Naive thymus-derived CD4-positive, alpha-beta T cell (primary cell): ENCODE measurements at places on chromosomes 16 and 17. TPM values are rescaled to one million over a fixed set of nuclear protein-coding genes. Genes with fewer than 3 reads are reported as not detected.

DNA sequence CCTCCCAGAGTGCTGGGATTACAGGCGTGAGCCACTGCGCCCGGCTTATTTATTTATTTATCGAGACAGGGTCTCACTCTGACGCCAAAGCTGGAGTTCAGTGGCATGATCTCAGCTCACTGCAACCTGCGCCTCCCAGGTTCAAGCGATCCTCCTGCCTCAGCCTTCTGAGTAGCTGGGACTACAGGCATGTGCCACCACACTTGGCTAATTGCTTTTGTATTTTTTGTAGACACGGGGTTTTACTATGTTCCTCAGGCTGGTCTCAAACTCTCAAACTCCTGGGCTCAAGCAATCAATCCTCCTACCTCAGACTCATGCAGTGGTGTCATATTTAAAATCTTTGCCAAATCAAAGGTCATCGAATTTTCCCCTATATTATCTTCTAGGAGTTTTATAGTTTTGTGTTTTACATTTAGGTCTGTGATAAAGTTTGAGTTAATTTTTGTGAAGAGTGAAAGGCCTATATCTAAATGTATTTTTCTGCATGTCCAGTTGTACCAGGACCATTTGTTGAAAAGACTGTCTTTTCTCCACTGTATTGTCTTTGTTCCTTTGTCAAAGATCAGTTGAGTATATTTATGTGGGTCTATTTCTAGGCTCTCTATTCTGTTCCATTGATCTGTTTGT, 47.1 kb downstream of the NACA2 start:
- DNase-seq = no peak
- H3K36me3 ChIP-seq = no peaks in the 10 kb centered on the region
- H3K4me3 ChIP-seq = no peak overlapping the region
- H3K4me1 ChIP-seq = no peaks in the 10 kb centered on the region

DNA sequence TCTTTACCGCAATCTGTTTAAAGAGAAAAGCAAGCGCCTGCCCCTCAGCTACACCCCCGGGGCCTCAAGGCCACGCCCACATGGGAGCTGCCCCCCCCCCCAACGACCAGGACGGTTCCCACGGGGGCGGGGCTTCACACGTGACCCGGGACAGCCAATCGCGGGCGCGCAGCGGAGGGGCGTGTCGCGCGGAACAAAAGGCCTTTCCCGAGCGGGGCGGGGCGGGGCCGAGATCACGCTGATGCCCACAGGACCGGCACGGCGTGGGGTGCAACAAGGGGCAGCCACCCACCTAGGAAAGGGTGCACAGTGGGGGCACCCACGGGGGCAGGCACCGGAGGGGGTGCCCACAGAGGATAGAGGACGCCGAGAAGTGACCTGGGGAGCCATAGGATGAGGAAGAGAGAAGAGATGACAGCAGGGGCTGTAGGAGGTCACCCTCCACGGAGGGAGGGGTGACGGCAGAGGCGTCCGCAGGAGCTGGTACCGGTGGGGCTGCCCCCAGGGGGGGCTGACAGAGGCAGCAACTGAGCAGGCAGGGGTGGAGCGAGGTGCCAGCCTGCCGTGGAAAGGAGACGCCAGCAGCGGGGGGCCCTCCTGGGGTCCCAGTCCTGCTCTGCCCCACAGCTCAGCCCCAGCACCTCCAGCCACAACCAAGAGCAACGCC, 6.2 kb downstream of the UNKL start:
- peak overlapping the region; percentile 59 for H3K27ac ChIP-seq
- H3K27me3 ChIP-seq = no peaks in the 10 kb centered on the region
- peak; percentile 96 for DNase-seq
- H3K4me1 ChIP-seq = peaks cover 5% of the 10 kb centered on the region
- H3K4me3 ChIP-seq = peak overlapping the region; percentile 48

DNA sequence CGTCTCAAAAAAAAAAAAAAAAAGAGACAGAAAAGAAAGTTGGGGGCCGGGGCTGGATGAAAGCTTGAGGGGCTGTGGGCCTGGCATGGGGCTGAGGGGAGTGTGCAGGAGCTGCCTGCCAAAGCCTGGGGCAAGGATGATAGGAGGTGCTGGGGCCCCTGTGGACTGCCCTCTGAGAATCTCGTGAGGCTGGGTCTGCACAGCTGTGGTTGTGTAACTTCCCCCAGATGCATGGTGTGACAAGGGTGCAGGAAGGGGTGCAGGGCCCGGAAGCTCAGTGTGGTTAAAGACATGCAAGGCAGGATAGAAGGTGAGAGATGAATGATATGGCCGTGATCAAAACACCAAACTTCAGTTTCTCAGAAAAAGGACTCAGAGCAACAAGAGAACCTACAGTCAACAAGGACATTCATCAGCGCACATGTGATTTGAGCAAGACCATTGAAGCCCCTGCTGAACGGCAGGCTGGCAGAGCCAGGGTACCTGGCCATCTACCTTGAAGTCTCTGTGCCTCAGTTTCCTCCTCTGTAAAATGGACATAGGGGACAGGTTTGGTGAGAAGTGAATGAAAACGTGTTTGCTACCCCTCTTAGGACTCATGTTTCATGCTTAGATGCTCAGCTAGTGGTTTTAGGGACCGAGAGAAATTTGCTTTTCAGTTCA, 9.6 kb downstream of the IL32 start:
- H3K4me1 ChIP-seq = peaks cover 73% of the 10 kb centered on the region
- no peaks in the 10 kb centered on the region for H3K27me3 ChIP-seq
- H3K27ac ChIP-seq = peak overlapping the region; percentile 78

DNA sequence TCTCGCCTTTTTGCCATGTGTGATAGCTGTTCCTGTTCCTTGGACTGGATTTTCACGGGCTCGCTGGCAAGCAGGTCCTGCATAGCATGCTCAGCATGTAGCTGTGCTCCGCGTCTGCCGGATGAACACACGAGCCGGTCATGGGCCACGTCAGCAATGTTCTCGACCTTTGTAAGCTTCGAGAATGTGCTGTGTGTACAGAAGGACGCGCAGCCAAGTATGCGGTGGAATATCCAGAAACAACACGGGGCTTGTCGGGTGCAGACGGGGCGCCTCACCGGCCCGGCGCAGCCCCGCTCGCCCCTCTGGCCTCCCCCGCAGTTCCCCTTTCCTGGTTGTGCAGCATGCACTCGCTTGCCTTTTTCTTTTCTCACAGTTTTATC, 42.2 kb downstream of the RPTOR start:
- H3K27me3 ChIP-seq = no peaks in the 10 kb centered on the region
- H3K4me3 ChIP-seq = no peak overlapping the region
- no peak for DNase-seq
- no peak overlapping the region for H3K27ac ChIP-seq
- H3K4me1 ChIP-seq = no peaks in the 10 kb centered on the region

The CD300A gene
- 6.8 TPM for total RNA-seq

- no peak overlapping the region for H3K27ac ChIP-seq
- no peaks in the 10 kb centered on the region for H3K36me3 ChIP-seq
- H3K27me3 ChIP-seq = no peaks in the 10 kb centered on the region
- DNase-seq = no peak
Measured at GRCh38 chr17:46832945-46833839, 14.7 kb upstream of the WNT3 start.

- DNase-seq = no peak
- H3K4me3 ChIP-seq = no peak overlapping the region
- H3K27me3 ChIP-seq = no peaks in the 10 kb centered on the region
- H3K27ac ChIP-seq = no peak overlapping the region
Measured at GRCh38 chr16:50591800-50592771, 43.9 kb downstream of the NKD1 start.

The EFNB3 gene
- total RNA-seq = not detected

GRCh38 chr17:42609182-42609813, at the start of the genes RETREG3 and TUBG1:
TSS of gene RETREG3 (minus strand) at chr17:42609374. CDS start at chr17:42609324, 50 bp downstream.
TSS of gene TUBG1 (plus strand) at chr17:42609683. CDS start at chr17:42609738, 55 bp downstream.
- H3K27ac ChIP-seq = peak within 1 kb of the TSS; percentile 89
- H3K36me3 ChIP-seq = no peaks in the 10 kb centered on the region
- no peaks in the 10 kb centered on the region for H3K27me3 ChIP-seq
- H3K4me1 ChIP-seq = peaks cover 30% of the 10 kb centered on the region

The CDH13 gene
- total RNA-seq = not detected

GRCh38 chr17:44348234-44348987, 3.3 kb downstream of the GRN start:
- DNase-seq = no peak
- peaks cover 13% of the 10 kb centered on the region for H3K36me3 ChIP-seq
- no peak overlapping the region for H3K4me3 ChIP-seq
- no peak overlapping the region for H3K27ac ChIP-seq

DNA sequence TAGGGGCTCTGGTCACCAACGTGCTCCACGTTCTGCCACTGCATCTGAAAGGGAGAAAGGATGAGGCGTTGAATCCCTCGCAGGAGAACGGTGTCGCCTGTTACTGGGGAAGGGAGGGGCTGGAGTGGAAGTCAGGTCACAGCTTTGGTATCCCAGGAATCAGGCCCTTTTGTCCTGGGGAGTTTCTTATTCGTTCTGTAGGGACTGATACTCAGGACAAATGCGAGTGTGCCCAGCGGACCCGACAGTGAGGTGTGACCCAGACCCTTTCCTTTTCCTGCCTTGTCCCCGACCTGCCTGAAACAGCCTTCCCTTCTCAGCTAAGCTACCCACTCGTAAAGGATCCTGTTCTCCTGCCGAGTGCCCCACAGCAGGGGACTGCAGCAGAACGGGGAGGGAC, 177.5 kb downstream of the VPS53 start:
- no peak overlapping the region for H3K4me3 ChIP-seq
- H3K27me3 ChIP-seq = no peaks in the 10 kb centered on the region
- H3K4me1 ChIP-seq = no peaks in the 10 kb centered on the region
- no peak for DNase-seq
- H3K36me3 ChIP-seq = no peaks in the 10 kb centered on the region
- H3K27ac ChIP-seq = no peak overlapping the region

DNA sequence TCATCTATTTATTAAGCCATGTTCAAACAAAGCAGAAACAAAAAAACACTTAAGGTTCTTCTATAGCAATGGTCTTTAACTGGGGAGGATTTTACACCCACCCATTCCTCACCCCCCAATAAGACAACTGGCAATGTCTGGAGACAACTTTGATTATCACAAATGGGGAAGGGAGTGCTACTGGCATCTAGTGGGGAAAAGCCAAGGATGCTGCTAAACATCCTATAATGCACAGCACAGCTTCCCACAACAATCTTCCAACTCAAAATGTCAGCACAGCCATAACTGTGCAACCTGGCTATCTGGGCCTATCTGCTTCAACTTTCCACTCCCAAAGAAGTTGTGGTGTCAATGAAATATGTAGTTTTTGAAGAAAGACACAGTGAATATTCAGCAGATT, 1044.4 kb downstream of the CDH8 start:
- no peak overlapping the region for H3K4me3 ChIP-seq
- no peak for DNase-seq
- H3K4me1 ChIP-seq = no peaks in the 10 kb centered on the region
- no peaks in the 10 kb centered on the region for H3K27me3 ChIP-seq

GRCh38 chr17:74730491-74731346, 6.3 kb upstream of the RAB37 start:
- peaks cover 32% of the 10 kb centered on the region for H3K4me1 ChIP-seq
- no peak overlapping the region for H3K4me3 ChIP-seq
- no peaks in the 10 kb centered on the region for H3K36me3 ChIP-seq
- no peak overlapping the region for H3K27ac ChIP-seq
- H3K27me3 ChIP-seq = no peaks in the 10 kb centered on the region

The KRTAP2-2 gene
- not detected for total RNA-seq

DNA sequence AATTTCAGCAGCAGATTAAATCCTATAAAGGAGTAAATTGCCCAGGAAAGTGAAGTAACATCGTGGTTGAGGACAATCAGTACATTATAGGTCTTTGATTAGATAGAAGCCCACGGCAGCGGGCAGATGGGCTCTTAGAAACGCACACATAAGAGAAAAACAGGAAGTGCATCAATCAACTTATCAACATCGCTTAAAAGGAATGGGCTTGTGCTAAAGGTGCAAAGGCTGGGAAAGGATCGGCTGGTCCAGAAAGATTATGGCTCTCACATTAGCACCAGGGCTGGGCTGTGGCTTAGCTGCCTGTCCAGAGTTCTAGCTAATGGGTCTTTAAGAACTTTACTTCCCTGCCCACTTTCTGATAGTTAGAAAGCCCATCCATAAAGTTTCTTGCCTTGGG, 292.0 kb upstream of the TNRC6C start:
- peak overlapping the region; percentile 55 for H3K4me3 ChIP-seq
- peak overlapping the region; percentile 75 for H3K27ac ChIP-seq
- no peak for DNase-seq
- H3K4me1 ChIP-seq = peaks cover 40% of the 10 kb centered on the region
- H3K27me3 ChIP-seq = no peaks in the 10 kb centered on the region

- H3K27me3 ChIP-seq = no peaks in the 10 kb centered on the region
- no peak overlapping the region for H3K4me3 ChIP-seq
- H3K27ac ChIP-seq = no peak overlapping the region
- peaks cover 8% of the 10 kb centered on the region for H3K36me3 ChIP-seq
- no peak for DNase-seq
- peaks cover 17% of the 10 kb centered on the region for H3K4me1 ChIP-seq
Measured at GRCh38 chr16:66610111-66610820, 5.8 kb downstream of the CMTM3 start.

The WDR81 gene
- 38.3 TPM for total RNA-seq

The CDH15 gene
- total RNA-seq = not detected

- no peak overlapping the region for H3K4me3 ChIP-seq
- no peaks in the 10 kb centered on the region for H3K36me3 ChIP-seq
- H3K27ac ChIP-seq = no peak overlapping the region
- H3K4me1 ChIP-seq = no peaks in the 10 kb centered on the region
Measured at GRCh38 chr16:85202631-85203461, 90.6 kb upstream of the CIBAR2 start.

DNA sequence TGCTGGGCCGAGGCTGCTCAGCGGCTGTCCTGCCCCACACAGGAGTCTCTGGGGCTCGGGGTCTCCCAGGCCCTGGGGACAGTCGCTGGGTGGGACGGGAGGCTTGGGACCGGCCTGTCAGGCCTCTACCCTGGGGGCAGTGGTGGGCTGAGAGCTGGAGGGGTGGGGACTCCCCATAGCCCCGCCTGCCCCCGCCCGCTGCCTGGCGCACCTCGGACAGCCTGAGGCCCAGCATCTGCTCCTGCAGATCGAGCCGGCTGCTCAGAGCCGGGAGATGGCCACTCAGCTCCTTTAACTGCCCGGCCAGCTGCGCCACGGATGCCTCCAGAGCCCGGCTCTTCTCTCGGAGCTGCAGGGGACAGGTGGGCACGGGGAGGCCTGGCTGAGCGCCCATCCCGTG, 6.7 kb downstream of the PERCC1 start:
- H3K4me1 ChIP-seq = no peaks in the 10 kb centered on the region
- no peaks in the 10 kb centered on the region for H3K27me3 ChIP-seq
- H3K36me3 ChIP-seq = peaks cover 6% of the 10 kb centered on the region
- DNase-seq = no peak
- H3K27ac ChIP-seq = no peak overlapping the region

The NAT9 gene
- total RNA-seq = 78.8 TPM

GRCh38 chr17:67033613-67034012, 10.7 kb upstream of the CACNG1 start:
- no peaks in the 10 kb centered on the region for H3K4me1 ChIP-seq
- H3K4me3 ChIP-seq = no peak overlapping the region
- no peaks in the 10 kb centered on the region for H3K27me3 ChIP-seq
- no peak overlapping the region for H3K27ac ChIP-seq

The FA2H gene
- 0.20 TPM for total RNA-seq
